ENCODE measurements at places on chromosomes 3 and 15. TPM values are rescaled to one million over a fixed set of nuclear protein-coding genes. Genes with fewer than 3 reads are reported as not detected.

GRCh38 chr3:8929860-8930259 is 33.4 kb downstream of the RAD18 start:
- DNase-seq, result no peak

DNA sequence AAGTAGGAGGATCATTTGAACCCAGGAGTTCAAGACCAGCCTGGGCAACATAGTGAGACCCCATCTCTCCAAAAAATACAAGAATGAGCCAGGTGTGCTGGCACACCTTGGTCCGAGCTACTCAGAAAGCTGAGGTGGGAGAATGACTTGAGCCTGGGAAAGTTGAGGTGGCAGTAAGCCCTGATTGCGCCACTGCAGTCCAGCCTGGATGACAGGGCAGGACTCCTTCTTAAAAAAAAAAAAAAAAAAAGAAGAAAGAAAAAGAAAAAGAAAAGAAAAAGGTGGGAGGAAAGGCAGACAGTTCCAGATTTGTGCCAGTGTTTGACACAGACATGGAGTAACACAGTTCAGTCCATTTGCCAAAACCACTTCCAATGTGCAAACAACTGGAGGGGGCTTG is 75.7 kb downstream of the ATP10A start:
- DNase-seq, result no peak

GRCh38 chr3:165742351-165742750 is 94.9 kb downstream of the BCHE start:
- no peak for DNase-seq

GRCh38 chr15:48850648-48851047 is 27.3 kb upstream of the EID1 start:
- DNase-seq, result no peak

CCNB2 gene
- 14.0 TPM for polyA plus RNA-seq

CMTM8 gene
- 2.9 TPM for polyA plus RNA-seq

SENP8 gene
- 5.7 TPM for polyA plus RNA-seq

- DNase-seq, result no peak
Measured at GRCh38 chr3:153961494-153961893, 159.7 kb upstream of the ARHGEF26 start.
